ENCODE measurements at places on chromosomes 2 and 18.

GRCh38 chr18:59264651-59265245, 8.5 kb downstream of the RAX start:
- H3K4me1 ChIP-seq: no peaks in the 10 kb centered on the region
- no peaks in the 10 kb centered on the region for H3K36me3 ChIP-seq
- H3K27me3 ChIP-seq: peaks cover 9% of the 10 kb centered on the region

- no peaks in the 10 kb centered on the region for H3K27me3 ChIP-seq
- no peak overlapping the region for H3K4me3 ChIP-seq
- DNase-seq: no peak
Observed at GRCh38 chr18:55768255-55768654, 180.3 kb upstream of the TCF4 start.

DNA sequence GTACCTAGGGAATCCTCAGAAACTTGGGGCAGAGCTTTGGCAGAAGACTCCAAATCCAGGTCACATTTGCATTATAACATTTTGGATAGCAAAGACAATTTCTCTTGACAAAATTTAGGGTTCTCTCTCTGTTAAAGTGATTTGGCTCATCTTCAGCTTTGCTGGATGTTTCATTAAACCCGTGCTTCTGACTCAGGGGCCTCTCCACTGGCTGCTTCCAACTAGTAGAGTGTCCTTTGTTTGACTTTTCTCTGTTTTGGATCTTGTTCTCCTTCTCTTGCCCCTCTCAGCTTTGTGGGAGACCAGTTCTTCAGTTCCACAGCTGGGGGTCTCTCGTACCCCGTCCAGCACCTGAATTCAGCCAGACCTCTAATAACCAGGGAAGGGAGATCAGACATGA, 145.6 kb downstream of the PLCL1 start:
- H3K36me3 ChIP-seq: no peaks in the 10 kb centered on the region
- peaks cover 43% of the 10 kb centered on the region for H3K27me3 ChIP-seq
- no peak for DNase-seq
- H3K4me3 ChIP-seq: no peak overlapping the region
- no peak overlapping the region for H3K27ac ChIP-seq
- H3K4me1 ChIP-seq: no peaks in the 10 kb centered on the region

DNA sequence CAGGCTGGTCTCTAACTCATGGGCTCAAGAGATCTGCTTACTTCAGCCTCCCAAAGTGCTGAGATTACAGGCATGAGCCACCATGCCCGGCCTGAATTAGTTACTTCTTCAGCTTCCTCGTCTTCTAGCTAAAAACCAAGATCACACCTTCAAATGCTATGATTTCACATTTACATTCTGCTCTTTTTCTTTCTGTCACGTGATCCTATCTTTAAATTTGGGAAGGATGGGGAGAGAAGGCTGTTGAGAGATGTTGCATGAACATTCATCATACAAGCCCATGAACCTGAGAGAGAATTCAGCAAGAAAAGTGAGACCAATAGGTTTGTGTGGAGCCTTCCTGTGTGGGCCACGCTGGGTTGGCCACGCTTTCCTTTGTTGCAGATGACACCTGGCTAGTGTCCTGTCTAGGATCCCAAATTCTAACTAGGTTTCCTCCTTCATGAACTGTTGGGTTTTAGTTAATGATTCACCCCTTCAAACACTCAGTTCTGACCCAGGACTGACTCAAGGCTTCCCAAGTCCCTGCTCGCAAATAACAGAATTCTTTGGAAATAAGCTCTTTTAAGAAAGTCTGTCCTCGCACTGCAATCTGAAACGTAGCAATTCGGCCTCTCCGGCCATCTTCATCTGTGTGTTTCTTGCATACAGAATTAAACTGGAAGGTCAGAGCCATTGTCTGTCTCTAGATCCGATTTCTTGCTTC, 57.3 kb upstream of the CREB1 start:
- no peaks in the 10 kb centered on the region for H3K27me3 ChIP-seq
- no peak for DNase-seq
- H3K4me1 ChIP-seq: peaks cover 6% of the 10 kb centered on the region

GRCh38 chr2:149346272-149346671, 15.9 kb downstream of the LYPD6 start:
- no peak for DNase-seq
- no peaks in the 10 kb centered on the region for H3K27me3 ChIP-seq
- H3K4me3 ChIP-seq: no peak overlapping the region
- no peaks in the 10 kb centered on the region for H3K4me1 ChIP-seq
- no peaks in the 10 kb centered on the region for H3K36me3 ChIP-seq

All from HCT116 (cell line).